ENCODE measurements at places on chromosomes 6 and 20.

DNA sequence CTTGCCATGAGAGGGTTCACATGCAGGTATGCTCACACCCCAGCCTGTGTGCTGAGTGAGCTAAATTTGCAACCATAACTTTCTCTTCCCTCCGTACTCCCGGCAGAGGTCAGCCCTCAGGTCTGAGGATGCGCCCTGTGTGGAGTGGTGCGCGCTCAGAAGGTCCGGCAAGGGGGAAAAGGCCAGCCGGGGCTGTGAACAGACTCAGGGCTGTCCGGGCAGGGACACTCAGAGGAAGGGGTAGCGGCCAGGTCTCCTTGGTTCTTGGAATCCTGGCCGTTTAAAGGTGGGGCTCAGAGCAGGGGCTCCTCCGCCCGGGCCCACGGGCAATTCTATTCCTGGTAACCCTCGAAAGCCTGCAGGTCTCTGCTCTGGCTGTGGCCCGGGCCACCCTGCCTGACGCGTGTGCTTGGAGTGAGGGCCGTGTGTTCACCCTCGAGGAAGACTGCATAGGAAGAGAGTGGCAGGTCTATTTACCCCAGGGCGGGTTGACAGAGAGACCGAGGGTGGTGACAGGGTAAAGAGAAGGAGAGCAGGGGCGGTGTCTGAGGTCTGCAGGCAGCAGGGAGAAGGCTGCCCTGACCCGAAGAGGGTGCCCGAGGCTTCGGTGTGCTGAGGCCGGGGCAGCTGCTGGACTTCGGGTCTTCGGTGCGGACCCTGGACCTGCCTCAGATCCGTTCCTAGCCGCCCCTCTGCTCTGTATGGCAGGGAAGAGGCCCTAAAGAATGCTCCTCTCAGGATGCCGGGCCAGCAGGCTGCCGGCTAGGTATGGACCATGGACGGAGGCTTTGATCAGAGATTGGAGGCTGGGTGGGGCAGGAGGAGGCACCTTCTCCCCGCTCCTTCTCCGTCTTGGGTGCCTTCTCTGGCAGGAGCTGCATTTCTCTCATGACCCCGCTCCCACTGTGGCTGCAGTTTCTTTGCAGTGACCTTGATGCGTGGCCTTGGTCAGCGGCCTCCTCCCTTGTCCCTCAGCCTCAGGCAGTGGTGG, 131.1 kb upstream of the ARMC2 start:
- no peak for DNase-seq

- no peak for DNase-seq
Observed at GRCh38 chr20:7031222-7031621, 263.7 kb downstream of the BMP2 start.

DNA sequence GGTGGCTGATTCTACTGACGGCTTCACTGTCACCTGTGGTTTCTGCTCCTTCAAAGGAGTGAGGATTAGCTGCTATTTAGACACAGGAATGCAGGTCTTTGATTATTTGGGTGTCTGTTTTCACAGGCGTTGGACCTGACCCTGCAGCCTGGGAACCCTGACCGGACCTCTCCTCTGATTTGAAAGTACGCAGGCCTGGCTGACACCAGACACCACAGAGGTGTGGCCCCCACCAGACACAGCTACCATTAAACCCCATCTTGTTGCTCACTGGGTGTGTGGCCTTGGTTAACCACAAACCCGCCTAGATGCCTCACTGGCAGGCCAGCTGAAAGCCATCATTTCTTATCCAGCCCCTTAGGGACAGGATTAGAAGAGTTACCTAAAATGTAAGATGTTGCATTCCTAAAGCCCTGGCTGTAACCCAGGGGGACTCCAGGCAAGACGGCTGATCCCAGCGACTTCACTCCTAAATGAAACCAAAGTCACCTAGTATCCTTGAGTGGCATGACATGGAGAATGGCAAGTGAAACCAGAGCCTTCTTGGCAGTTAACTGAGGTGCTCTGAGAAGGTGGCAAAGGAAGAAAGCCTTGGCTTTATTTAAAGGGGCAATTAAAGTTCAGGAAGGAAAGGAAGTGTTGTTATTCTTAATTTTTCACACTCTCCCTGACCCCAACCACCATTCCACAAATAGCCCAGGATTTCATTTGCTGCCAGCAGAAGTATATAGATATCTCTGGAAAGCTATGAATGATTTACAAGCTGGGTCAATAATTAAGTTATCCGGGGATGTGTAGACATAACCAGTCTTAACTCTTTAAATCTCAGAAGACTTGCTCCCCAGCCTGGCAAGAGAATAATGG, 169.9 kb downstream of the QRSL1 start:
- DNase-seq: no peak

DNA sequence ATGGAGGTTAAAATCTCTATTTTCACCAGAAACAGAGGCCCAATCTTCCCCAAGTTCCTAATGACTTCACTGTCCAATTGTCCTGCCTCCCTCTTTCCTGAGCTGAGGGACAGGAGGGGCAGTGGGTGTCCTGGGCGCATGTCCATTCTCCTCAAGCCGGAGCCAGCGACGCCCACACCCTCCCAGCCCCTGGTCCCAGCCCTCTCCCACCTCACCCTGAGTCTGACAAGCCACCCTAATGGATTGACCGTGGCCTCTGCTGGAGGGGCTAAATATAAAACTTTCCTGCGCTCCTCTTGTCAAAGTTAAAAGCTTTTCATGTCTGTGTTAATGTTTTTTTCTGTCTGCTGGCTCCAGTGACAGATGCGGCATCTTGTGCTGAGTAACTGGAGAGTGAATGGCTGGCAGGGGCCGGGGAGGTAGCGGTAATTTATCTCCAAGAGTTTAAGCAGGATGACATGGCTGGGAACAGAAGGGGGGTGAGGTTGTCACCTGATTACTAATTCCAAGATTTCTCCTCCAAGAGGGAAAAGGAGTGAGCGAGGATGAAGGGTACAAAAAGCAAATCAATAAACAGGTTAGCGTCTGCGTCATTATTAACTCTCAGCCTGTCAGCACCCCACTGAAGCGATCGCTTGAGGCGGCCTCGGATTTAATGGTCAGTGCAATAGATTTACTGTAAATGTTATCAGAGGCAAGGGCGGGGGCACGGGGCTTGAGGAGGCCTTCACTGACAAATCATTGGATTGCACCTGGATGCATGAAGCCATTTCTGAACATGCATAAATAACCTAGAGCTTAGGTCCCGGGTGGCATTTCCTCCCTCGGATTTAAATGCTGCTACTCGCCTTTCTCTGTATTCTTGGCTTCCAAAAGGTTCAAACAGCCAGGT, 118.1 kb upstream of the MAFB start:
- no peak for DNase-seq

DNA sequence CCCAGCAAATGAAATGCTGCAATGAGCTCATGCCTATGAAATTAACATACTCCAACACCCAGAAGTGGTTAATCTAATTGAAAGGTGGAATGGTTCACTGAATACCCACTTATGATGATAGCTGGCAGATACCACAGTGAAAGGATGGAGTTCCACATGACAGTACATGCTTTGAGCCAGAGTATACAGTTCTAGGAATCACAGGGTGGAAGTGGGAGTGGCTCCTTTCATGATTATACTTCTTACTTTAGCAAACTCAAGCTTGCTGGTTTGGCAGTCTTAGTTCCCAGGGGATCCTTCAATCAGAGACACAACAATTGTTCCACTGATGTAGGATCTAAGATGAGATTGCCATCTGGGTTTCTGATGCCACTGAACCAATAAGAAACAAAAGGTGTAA, 21.5 kb downstream of the CD164 start:
- no peak for DNase-seq

GRCh38 chr6:89483111-89483720, 50.3 kb downstream of the ANKRD6 start:
- DNase-seq: no peak

GRCh38 chr6:161917645-161918044, 643.8 kb upstream of the AGPAT4 start:
- DNase-seq: no peak

GRCh38 chr20:46242390-46242789, 65.9 kb downstream of the CDH22 start:
- no peak for DNase-seq

DNA sequence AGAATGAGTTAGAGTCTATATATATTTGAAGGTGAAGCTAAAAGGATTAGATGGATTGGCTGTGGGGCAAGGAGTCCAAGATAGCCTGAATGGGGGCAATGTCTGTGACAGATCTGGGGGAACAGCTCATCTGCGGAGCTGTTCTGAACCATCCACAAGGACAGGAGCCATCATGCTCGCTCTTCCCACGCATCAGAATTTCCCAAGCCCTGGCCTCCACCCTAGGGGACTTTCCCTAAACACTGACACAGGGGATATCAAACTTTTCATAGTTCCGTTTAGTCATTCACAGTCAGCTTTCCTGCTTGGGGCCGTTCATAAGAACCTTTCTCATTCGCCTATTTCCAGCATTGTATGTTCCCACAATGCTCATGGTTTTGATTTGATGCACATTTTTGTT, 37.6 kb upstream of the CCN6 start:
- DNase-seq: no peak

DNA sequence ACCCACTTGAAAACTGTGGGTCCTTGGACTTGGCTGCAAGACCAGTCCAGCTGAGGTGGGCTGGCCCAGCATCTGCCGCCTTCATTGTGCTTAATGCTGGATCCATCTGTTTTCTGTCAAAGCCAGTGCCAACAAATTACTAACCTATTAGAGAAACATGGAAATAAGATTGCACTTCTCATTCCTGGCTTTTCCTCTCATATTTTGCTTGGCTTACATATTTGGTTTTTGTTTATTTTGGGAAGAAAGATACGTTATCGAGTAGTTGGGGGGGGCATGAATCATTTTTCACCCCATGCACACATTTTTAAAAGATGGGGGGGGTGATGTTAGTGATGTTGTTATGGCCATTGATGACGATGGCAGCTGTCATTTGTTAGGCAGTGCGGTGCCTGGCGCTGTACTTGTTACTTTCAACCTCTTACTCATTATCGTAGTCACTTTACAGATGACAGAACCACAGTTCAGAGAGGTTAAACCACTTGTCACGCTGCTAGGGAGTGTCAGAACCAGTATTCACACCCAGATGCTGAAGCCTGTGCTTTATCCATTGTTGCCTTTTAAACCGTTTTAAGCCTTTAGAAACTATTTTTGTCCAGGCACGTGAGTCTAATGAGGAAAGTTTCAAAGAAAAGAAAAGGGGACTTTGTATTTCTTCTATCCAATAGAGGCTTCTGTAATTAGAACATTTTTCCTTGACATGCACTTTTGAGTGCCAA, 180.0 kb downstream of the TMEM242 start:
- DNase-seq: no peak

DNA sequence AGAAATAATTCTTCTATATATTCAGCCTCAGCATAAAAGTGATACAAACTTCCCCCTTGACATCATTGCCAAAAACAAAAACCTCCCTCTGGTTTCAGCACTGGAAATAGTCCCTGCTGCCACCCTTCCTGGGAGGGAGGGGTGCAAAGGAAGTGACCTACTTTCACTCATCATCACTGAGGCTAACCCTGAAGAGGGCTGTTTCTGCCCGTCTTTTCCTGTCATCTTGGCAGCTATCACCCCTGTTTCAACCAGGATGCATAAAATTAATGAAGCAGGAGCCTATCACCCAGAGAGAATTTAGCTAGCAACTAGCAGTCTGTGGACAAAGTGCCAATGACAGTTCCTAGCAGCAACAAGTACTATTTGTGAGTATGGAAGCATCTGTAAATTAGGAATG, 397.8 kb downstream of the LAMA2 start:
- no peak for DNase-seq

DNA sequence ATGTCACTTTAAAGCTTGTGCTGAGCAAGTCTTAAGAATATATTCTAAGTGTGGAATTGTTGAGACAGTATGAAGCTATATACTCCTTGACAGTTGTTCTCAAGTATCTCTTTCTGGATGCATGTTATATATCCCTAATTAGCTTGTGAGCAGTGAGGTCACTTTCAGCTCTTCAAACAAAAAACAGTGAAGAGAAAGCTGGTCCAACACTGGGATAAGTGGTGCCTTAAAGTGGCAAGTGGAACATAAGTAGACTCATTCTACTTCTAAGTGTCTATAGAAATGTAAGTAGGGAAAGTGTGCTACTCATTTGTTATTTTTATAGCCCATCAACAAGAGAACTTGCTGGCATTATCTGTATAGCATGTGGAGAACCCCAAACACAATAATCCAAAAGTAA, 133.1 kb upstream of the BACH2 start:
- DNase-seq: no peak

- no peak for DNase-seq
Observed at GRCh38 chr6:113276601-113277000, 580.5 kb upstream of the MARCKS start.

GRCh38 chr6:151747896-151748295, 59.6 kb upstream of the ESR1 start:
- DNase-seq: no peak

DNA sequence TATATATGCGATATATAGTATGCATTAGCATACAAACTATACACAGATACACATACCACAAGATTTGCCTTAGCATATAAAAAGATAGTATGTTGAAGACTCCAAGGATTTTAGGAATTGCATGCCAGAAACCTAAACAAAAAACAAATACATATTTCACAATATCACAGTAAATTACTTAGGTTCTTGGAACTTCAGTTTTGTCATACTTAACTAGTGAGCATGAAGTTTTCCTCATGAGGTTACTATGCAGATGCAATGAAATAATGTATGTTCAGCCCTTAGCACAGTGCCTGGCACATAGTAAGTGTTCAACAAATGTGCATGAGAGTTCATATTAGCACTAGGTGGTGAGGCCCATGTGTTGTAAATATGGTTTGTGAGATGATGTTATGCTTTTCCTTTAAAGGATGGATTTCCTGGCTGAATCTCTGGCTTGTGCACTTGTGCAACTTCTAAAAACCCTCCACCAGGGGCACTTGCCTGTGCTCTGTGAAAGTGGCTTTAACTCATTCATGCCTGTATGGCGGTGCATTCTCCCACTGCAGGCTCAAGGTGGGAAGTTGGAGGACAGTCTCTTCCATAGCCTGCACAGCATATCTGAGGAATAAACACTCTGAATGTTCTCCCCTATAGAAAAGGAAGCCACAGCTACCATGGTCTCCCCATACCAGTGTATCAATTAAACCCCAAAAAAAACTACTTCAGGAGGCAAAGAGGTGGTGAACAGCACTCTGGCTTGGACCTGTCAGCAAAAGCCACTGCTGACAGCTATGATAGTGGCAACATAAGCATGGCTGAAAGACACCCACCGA, 624.1 kb upstream of the CDH4 start:
- DNase-seq: no peak

- no peak for DNase-seq
Observed at GRCh38 chr6:20678831-20679352, 144.6 kb downstream of the CDKAL1 start.

GRCh38 chr20:53281557-53282117, 309.5 kb downstream of the TSHZ2 start:
- no peak for DNase-seq

DNA sequence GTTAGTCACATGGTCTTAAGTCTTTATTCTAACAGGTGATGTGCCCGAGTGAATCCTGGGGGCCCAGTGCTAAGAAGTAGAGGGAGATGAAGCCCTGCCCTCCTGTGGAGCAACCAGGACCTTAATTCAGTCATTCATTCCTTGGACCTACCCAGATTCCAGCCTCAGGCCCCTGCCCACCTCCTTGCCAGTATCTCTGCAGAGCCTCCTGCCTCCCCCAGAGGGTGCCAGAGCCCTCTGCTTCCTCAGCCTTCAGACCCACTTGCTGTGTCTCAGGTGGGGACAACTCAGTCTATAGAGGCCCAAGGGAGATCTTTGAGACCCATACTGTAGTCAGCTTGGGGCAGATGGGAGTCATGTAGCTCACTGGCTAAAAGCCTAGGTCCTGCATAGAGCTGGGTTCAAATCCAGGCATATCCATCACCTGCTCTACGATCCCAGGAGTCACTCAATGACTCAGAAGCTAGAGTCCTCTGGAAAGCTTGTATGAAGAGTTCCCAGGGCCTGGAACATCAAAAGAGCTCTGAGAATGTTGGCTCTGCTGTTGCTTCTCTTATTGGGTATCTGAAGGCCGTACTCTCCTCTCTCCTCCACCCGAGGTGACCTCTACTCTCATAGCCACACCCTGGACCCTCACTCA, 3.9 kb upstream of the SIGLEC1 start:
- no peak for DNase-seq
